Lung (tissue), 17 donors: ENCODE measurements at places on chromosomes 5 and 9. TPM values are rescaled to one million over a fixed set of nuclear protein-coding genes. Genes with fewer than 3 reads are reported as not detected.

DNA sequence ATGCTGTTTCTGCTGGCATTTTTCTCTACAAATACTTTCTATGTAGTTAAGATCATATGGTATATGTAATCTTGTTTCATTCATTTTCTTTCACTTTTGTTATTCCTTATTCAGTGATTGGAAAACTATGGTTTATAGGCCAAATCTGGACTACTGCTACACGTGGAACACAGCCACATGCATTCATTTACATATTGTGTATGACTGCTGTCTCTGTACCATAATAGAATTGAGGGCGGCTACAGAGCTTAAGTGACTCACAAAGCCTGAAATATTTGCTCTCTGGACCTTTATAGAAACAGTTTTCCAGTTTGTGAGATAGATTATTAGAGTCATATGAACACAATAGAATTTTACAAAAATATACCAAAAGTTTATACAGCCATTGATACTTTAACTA is 133.6 kb upstream of the CDKN2B start:
- H3K36me3 ChIP-seq: no peaks in the 10 kb centered on the region
- H3K4me3 ChIP-seq: no peak overlapping the region
- DNase-seq: no peak
- H3K27me3 ChIP-seq: no peaks in the 10 kb centered on the region
- H3K4me1 ChIP-seq: no peaks in the 10 kb centered on the region

- DNase-seq: no peak
- H3K27ac ChIP-seq: no peak overlapping the region
- no peak overlapping the region for H3K4me3 ChIP-seq
- H3K27me3 ChIP-seq: no peaks in the 10 kb centered on the region
Measured at GRCh38 chr9:37342493-37342892, 80.0 kb upstream of the GRHPR start.

DNA sequence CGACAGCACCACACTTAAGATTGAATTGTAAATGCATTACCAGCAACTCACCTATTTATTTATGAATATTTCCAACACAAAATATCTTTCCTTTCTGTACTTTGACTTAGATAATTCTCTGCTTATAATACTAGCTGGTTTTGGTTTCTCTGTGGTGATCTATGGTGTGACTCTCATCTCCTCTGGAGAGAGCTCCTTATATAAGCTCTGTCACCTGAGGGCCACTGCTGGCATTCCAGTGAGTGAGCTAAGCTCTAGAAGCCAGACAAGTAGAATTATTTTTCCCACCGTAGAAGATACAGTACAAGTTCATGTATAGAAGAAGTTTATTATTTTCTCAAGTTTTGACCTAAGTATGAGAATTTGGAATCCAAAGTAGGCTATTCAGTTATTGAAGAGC is 111.5 kb downstream of the CDC42SE2 start:
- H3K27ac ChIP-seq: no peak overlapping the region
- no peak overlapping the region for H3K4me3 ChIP-seq
- H3K4me1 ChIP-seq: peaks cover 4% of the 10 kb centered on the region
- DNase-seq: no peak
- no peaks in the 10 kb centered on the region for H3K36me3 ChIP-seq

DNA sequence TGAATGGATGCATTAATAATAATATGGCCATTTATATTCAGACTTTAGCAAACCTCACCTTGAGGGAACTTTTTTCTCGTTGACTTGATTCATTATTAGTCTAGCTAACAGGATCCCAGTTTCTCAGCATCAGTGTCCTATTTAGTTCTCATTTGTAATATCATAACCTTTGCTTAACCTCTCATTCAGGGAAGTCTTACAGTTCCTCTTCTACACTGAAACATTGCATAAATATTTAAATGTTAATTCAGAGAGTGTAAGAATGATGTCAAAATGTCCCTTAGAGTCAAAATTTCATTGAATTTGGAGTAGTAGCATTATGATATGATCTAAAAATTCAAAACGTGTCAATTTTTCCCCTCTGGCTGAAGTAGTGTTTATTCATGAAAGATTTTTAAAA is 650.1 kb downstream of the EFNA5 start:
- H3K27me3 ChIP-seq: no peaks in the 10 kb centered on the region
- no peaks in the 10 kb centered on the region for H3K4me1 ChIP-seq
- no peak overlapping the region for H3K4me3 ChIP-seq
- no peak overlapping the region for H3K27ac ChIP-seq

- H3K36me3 ChIP-seq: no peaks in the 10 kb centered on the region
- H3K27ac ChIP-seq: no peak overlapping the region
- peaks cover 8% of the 10 kb centered on the region for H3K4me1 ChIP-seq
- no peaks in the 10 kb centered on the region for H3K27me3 ChIP-seq
Measured at GRCh38 chr5:34563931-34564709, 92.0 kb upstream of the RAI14 start.

GRCh38 chr5:146467760-146468159 is 20.6 kb downstream of the TCERG1 start:
- peaks cover 15% of the 10 kb centered on the region for H3K36me3 ChIP-seq
- no peaks in the 10 kb centered on the region for H3K4me1 ChIP-seq
- no peak for DNase-seq
- H3K27ac ChIP-seq: no peak overlapping the region
- no peaks in the 10 kb centered on the region for H3K27me3 ChIP-seq
- no peak overlapping the region for H3K4me3 ChIP-seq

- no peaks in the 10 kb centered on the region for H3K36me3 ChIP-seq
- peak; percentile 97 for DNase-seq
- no peaks in the 10 kb centered on the region for H3K27me3 ChIP-seq
- H3K27ac ChIP-seq: no peak overlapping the region
- H3K4me1 ChIP-seq: peaks cover 2% of the 10 kb centered on the region
Measured at GRCh38 chr9:116572095-116572748, 114.9 kb upstream of the TRIM32 start.

GRCh38 chr5:54234304-54234933 is 76.0 kb downstream of the ARL15 start:
- H3K4me3 ChIP-seq: no peak overlapping the region
- H3K27me3 ChIP-seq: no peaks in the 10 kb centered on the region
- no peaks in the 10 kb centered on the region for H3K36me3 ChIP-seq
- no peak for DNase-seq

GRCh38 chr5:65791712-65792673 is 70.0 kb downstream of the NLN start:
- H3K27ac ChIP-seq: no peak overlapping the region
- H3K4me3 ChIP-seq: no peak overlapping the region
- DNase-seq: peak; percentile 10
- H3K36me3 ChIP-seq: peaks cover 5% of the 10 kb centered on the region
- H3K4me1 ChIP-seq: no peaks in the 10 kb centered on the region

DNA sequence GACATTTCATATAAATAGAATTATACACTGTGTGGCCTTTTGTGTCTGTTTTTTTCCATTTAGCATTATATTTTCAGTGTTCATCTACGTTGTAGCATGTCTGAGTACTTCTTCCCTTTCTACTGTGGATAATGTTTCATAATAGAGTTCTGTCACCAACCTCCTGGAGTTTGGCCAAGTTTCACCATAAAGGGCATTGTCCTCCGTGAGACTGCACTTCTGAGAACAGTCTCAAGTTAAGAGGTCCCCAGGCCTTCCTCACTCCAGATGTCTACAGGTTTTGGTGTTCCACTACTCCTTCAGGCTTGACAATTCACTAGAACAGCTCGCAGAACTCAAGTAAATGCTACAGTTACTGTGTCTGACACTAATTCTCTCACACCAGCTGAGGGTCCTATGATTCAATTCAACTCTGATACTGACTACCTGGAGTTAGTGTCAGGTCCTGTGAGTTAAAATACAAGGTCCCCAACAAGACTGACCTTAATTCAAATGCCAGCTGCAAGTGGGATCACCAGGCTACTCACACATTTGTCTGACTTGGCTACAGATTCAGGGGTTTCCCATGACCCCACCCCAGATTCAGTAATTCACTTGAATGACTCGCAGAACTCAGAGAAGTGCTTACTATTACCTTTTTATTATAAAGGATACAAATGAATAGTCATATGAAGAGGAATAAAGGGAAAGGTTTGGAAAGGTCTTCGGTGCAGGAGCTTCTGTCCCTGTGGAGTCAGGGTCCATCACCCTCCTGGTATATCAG is 31.1 kb downstream of the SLC35A4 start:
- H3K27me3 ChIP-seq: no peaks in the 10 kb centered on the region
- H3K27ac ChIP-seq: peak overlapping the region; percentile 70
- no peaks in the 10 kb centered on the region for H3K36me3 ChIP-seq
- H3K4me3 ChIP-seq: no peak overlapping the region

- no peak for DNase-seq
- no peaks in the 10 kb centered on the region for H3K36me3 ChIP-seq
- no peak overlapping the region for H3K27ac ChIP-seq
Measured at GRCh38 chr9:110021891-110022290, 186.1 kb downstream of the C9orf152 start.

GRCh38 chr5:30572279-30572678 is 621.2 kb upstream of the CDH6 start:
- H3K4me3 ChIP-seq: no peak overlapping the region
- no peaks in the 10 kb centered on the region for H3K36me3 ChIP-seq
- H3K27me3 ChIP-seq: no peaks in the 10 kb centered on the region
- peak; percentile 14 for DNase-seq
- no peak overlapping the region for H3K27ac ChIP-seq

DNA sequence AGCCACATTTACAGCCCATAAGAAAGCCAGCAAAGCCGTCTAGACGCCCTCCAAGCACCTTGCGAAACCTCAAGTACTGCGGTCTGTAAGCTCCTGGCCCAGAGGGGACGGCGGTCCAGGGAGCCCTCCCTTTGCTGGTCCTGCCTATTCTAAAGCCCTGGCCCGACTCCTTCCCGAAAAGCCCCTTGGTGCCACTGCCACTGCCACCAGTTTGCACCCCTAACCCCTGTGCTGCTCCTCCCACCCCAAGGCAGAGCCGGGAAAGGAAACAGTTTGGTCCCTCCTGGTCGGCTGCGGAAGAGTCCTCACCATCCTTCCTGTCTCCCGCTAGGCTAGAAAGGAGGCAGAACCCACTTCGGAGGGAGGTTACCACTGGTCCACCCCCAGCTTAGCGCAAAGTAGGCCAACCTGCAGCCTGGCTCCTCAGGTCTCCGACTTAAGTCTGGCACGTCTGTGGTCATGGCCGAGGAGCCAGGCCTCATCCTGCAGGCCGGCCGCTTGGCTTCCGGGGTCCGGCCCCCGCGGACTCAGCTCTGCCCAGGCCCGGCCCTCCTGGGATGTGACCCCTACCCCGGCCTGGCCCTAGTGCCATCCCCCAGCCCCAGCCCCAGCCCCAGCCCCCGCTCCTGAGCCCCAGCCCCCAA is 916 bp downstream of the TOR1A start:
- H3K4me3 ChIP-seq: peak overlapping the region; percentile 77
- H3K4me1 ChIP-seq: peaks cover 6% of the 10 kb centered on the region
- H3K36me3 ChIP-seq: peaks cover 8% of the 10 kb centered on the region

GRCh38 chr9:136486823-136487620 is 4.2 kb upstream of the SEC16A start:
- no peak overlapping the region for H3K4me3 ChIP-seq
- peaks cover 2% of the 10 kb centered on the region for H3K4me1 ChIP-seq
- H3K27me3 ChIP-seq: no peaks in the 10 kb centered on the region
- H3K36me3 ChIP-seq: no peaks in the 10 kb centered on the region
- no peak overlapping the region for H3K27ac ChIP-seq
- DNase-seq: no peak

GRCh38 chr5:154221371-154221896 is 30.9 kb downstream of the GALNT10 start:
- no peaks in the 10 kb centered on the region for H3K27me3 ChIP-seq
- no peak overlapping the region for H3K4me3 ChIP-seq
- DNase-seq: peak; percentile 66
- no peaks in the 10 kb centered on the region for H3K36me3 ChIP-seq

DNA sequence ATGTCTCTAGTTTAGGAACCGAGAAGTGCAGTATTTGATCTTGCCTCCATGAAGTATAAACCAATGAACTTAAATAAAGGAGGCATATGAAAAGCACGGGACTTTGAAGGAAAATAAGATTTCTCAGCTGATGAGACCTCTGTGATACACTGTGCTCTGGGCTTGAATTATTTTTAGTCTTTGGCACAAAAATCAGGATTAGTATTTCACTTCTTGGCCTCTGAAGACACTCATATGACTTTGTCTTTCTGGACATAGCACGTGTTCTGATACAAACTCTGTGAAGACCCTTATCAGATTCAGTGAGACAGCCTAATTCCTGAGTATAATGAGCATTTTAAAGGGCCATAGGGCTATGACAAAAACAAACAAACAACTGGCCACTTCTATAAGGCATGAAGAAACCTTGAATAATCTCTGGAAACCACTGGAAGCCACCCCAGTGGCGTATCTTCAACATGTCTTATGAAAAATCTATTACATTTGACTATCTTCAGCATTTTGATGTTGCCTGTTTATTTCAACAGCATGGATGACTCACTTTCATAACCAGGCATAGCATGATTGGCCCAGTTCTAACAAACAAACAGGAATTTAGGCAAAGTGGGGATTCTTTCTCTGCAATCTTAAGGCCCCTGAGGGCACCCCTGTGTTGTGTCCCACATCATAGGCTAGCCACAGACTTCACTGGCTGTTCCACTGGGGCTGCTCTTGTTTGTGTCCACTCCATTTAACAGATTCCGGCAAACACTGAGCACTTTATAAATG is 90.3 kb upstream of the ZNF462 start:
- no peak overlapping the region for H3K4me3 ChIP-seq
- no peak overlapping the region for H3K27ac ChIP-seq
- peak; percentile 16 for DNase-seq
- H3K36me3 ChIP-seq: no peaks in the 10 kb centered on the region

The COL15A1 gene
- total RNA-seq: 8.9 TPM

The NUP214 gene
- 60.7 TPM for total RNA-seq

The TSLP gene
- 0.60 TPM for total RNA-seq

The C1QTNF2 gene
- 2.1 TPM for total RNA-seq

The SHISAL2B gene
- total RNA-seq: 0.34 TPM

The ANXA6 gene
- total RNA-seq: 168 TPM

The TLN1 gene
- total RNA-seq: 206 TPM

The IL7R gene
- total RNA-seq: 87.8 TPM

The BNC2 gene
- 18.1 TPM for total RNA-seq

The GPR150 gene
- total RNA-seq: 0.28 TPM

The C9orf50 gene
- total RNA-seq: 0.15 TPM

The GCNT4 gene
- 1.9 TPM for total RNA-seq

The CDO1 gene
- 31.7 TPM for total RNA-seq

The C5orf34 gene
- total RNA-seq: 5.9 TPM

The VCAN gene
- total RNA-seq: 189 TPM

The ZFP2 gene
- 1.5 TPM for total RNA-seq

The PCDHGB6 gene
- 6.1 TPM for total RNA-seq

The RLN2 gene
- 0.49 TPM for total RNA-seq
